HT-29 (cell line): ENCODE measurements at places on chromosomes 7 and 10. TPM values are rescaled to one million over a fixed set of nuclear protein-coding genes. Genes with fewer than 3 reads are reported as not detected.

UMAD1 gene
- 2.0 and 6.2 TPM in 2 replicates for total RNA-seq

TMEM273 gene
- total RNA-seq: not detected in 2 replicates

PSD gene
- total RNA-seq: 0.18 and 0.47 TPM in 2 replicates

CUBN gene
- under 0.01 TPM in 1 of 2 replicates, not detected in the other for total RNA-seq

OR2A25 gene
- total RNA-seq: not detected in 2 replicates

BLNK gene
- 0.08 and 0.16 TPM in 2 replicates for total RNA-seq

CAV2 gene
- 14.0 and 14.8 TPM in 2 replicates for total RNA-seq

POP7 gene
- 222 and 231 TPM in 2 replicates for total RNA-seq

THSD7A gene
- total RNA-seq: not detected in 2 replicates

SEMA4G gene
- 24.6 and 29.6 TPM in 2 replicates for total RNA-seq
